ENCODE measurements at places on chromosomes 5 and 9. TPM values are rescaled to one million over a fixed set of nuclear protein-coding genes. Genes with fewer than 3 reads are reported as not detected.

The GAPT gene
- not detected for total RNA-seq

The ZDHHC11 gene
- total RNA-seq, result 15.0 TPM

The TRIM36 gene
- 43.8 TPM for total RNA-seq

DNA sequence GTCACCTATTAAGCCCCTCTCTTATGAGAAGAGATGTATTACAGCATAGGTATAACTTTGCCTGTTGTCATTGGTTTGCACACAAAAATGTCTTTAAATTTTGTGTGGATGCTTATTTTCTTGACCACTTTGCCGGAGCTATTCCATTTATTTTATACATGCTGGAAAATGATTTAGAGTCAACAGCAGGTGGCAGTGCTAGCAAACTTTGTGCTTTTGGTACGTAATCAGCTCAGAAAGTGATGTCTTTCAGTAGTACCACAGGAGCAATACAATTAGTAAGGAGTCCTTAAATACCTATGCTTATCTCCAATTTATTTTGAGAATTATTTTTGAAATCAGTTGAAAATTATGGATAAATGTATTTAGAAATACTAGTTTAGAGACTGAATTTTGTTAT, 19.8 kb upstream of the NUDT12 start:
- peak; percentile 20 for DNase-seq

- no peak for DNase-seq
These were observed 1530.6 kb downstream of the EFNA5 start for GRCh38 chr5:106140101-106140500.

DNA sequence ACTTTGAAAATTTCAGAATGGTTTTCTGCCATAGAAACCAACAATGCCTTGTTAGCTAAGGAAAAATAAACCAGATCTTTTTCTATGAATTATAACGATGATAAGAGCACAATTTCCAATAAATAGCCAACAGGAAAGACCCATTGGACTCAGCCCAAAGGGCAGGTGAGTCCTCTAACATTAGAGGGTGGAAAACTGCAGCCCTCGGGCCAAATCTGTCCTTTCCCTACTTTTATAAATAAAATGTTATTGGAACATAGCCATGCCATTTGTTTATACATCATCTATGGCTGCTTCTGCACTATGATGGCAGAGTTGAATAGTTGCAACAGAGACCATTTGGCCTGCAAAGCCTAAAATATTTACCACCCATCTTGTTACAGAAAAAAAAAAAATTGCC, 296.1 kb downstream of the FBXL7 start:
- DNase-seq, result no peak

- DNase-seq, result no peak
These were observed 44.5 kb downstream of the SECISBP2 start for GRCh38 chr9:89362647-89363310.
